ENCODE measurements at places on chromosomes 7 and 10.

DNA sequence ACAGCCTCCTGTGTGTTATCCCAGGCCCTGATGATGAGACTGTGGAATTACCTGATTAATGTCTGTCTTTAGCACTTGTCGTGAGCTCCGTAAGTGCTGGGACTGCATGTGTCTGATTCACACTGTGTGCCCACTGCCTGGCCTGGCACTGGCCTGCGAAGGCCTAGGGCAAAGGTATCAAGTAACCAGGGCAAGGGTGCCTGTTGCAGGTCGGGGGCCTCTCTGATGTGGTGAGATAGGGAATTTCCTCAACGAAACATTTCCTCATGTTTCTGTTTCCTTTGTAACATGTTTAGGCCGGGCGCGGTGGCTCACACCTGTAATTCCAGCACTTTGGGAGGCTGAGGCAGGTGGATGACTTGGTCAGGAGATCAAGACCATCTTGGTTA lies 50.4 kb downstream of the LHPP start:
- DNase-seq: no peak

GRCh38 chr10:129057856-129058663 lies 409.0 kb upstream of the MGMT start:
- no peak for DNase-seq

GRCh38 chr7:30389791-30390190 lies 88.8 kb downstream of the NOD1 start:
- no peak for DNase-seq

DNA sequence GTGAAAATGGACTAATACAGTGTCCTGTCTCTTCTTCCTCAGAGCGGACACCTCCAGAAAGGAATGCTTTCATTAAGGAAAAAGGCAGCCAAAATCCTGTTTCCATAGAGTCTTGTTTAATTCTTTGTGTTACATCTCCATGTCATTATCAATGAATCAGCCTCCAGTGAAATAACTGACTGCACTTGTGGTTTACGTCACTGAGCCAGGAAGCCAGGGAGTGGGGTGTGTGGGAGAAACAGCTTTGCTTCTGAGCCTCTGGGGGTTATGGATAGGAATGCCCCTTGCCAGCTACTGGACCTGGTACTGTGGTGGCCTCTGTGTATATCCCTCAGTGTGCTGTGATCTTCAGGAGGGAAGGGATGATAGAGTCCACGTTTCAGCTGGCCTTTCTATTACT lies 416.8 kb downstream of the GALNT17 start:
- DNase-seq: no peak

GRCh38 chr7:66143876-66144332 lies 29.3 kb downstream of the CRCP start:
- DNase-seq: no peak

- DNase-seq: no peak
Measured at GRCh38 chr7:107939573-107940489, 48.8 kb downstream of the DLD start.

- no peak for DNase-seq
Measured at GRCh38 chr7:158536871-158537515, 50.6 kb downstream of the PTPRN2 start.

- no peak for DNase-seq
Measured at GRCh38 chr7:135539629-135540028, 18.1 kb upstream of the NUP205 start.

- no peak for DNase-seq
Measured at GRCh38 chr10:106284802-106285587, 879.5 kb downstream of the SORCS1 start.

GRCh38 chr7:92973293-92973731 lies 136.9 kb upstream of the CDK6 start:
- DNase-seq: no peak

DNA sequence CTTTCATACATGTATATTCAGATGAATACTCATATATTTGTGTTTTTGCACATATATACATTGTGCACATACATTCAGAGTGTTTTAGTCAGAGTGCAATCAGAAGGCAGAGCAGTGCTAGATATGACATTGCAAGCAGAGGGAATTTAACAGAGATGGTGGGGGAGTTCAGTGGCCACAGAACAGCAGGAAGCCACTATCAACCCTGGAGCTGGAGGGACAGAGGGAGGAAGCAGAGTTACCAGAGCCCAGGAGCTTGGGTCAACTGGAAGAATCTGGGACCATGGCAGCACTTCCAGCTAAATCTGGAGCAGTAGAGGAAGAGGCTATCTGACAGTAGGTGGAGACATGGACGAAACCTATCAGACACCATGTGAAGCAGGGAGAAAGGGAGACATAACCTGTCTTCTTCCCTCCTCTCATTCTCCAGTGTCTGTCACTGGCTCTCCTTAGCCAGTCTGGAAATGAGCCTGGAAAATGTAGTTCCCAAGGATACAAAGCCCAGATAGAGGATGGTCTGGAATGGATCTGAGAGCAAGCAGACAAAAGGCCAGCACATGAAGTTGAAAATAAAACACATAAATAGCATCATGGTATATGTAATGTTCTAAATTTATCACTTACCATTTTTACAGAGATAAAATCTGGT lies 33.6 kb upstream of the HERPUD2 start:
- no peak for DNase-seq

DNA sequence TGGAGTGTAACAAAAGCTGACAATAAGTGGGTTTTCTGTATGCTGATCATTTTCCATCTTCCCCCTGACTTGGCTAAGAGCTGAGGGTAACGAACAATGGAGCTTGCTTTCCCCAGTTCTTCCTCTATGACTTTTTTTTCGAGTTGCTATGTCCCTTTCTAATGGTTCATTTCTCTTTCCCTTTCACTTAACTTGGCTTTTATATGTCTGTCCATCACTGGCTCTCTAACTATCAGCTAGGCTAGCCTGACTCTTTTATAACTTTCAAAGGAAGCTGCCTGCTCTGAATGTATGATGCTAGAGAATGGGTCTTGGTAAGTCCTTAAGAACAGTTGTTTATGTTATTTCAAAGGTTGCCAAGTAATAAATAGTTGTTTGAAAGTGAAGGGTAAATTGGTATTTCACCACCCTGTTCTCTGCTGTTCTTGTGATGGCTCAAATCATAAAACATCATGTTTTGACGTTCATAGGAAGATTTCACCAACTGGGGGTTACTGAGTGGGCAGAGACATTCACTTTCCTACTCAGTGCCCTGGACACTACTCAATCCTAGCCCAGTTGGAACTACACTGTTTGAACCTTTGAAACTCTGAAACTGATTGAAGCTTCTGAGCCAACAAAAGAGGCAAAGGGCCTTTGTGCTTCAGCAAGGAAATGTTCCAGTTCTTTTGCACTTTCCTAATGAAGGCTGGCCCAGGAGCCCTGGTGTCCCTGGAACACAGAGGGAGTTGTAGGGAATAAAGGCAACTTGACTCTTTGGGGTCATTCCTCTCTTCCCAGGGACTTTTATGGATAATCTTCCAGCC lies 85.4 kb upstream of the PHYHIPL start:
- DNase-seq: no peak

- no peak for DNase-seq
Measured at GRCh38 chr7:97373736-97374135, 256.2 kb downstream of the SDHAF3 start.

DNA sequence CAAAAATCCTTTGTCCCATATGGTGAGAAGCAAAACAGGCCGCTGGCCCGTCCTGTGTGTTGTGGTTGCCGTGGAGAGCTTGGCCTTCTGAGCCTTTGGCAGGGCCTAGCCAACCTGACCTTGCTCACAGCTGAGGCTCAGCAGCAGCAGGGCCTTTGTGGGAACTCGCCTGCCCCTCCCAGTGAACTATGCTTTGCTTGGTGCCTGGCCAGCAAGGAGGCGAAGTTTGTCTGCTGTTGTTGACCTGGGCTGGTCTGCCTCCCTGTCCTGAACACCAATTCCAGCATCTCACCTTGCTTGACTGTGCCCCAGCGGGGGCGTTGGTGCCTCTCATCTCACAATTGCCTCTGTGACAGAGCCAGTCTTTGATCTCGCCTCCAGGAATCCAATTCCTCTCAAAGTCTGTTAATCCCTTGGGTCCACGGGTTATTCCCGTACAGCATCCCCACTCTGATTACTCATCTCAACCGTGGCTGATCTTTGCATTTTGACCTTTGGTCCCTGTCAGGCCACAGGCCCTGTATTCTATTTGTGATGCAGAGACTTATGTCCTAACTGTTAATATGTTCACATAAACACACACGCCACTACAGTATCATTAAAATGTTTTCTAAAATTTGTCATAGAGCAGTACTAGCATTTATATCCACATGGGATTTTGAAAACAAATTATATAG lies 22.6 kb downstream of the EPDR1 start:
- no peak for DNase-seq

All from activated T-helper 1 cell treated with Interleukin-2 at 50 U/mL for 16 hours (primary cell).